ENCODE measurements at places on chromosomes 6 and 20.

DNA sequence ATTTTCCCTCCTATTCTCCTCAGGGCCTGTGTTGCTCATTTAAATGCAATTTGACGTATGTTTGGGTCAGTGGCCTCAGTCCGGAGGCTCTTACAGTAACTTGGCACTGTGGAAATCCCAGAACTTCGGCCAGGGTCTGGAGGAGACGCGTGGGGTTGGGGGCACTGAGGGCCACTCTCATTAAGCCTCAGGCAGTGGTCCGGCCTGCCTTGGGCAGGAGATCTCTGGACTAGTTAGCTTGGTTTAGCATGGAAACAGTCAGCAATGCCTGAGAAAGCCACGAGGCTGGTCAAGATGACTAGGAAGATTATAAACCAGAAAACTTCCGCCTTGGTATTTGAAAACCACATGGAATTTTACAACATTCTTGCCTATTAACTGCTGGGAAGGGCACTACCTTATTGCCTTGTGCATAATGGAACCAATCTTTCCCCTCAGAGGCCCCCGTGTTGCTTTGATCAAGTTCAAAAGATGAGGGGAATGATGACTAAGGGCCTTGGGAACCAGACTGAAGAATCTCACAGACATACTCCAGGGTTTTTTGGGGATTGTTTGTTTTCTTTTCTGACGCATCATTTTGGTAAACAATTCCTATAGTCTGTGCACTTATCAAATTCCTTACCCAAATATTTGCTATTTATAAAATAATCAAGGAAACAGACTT is 206.0 kb upstream of the PREP start:
- DNase-seq = no peak

DNA sequence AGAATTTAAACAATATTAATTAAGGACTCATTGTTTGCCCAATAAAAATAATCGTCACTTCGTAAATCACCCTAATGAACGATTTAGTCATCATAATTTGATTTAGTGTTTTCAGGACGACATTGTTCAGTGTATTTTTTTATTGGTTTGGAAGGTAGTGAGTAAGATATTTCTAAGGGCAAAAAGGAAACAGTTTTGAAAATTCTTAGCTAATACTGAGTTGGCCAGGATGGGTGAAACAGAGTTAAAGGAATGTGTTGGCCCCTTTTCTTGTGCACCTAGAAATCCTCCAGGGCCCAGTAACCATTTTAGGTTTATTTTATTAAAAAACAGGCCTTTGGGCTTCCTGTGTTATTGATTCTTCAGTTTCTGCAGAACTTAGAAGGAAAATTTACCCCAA is 25.3 kb downstream of the ANKS1A start:
- no peak for DNase-seq

GRCh38 chr20:479487-479886 is 17.2 kb upstream of the TBC1D20 start:
- DNase-seq = no peak

DNA sequence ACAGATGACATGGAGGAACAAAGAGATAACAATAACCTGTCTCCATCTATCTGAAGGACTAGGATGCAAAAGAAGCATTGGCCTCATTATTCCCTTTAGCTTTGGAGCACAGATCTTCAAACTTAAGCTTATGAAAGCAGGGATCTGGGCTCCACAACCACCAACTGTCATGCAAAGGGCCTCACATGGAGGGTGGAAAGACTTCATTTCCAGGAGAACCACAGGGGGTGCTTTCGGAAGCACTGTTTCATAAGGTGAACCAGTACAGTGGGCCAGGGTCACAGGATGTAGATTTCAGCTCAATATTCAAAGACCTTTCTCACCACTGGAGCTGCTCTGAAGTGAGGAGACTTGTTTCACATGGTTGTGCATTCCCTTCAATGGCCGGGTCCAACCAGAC is 55.1 kb upstream of the MYB start:
- no peak for DNase-seq

- no peak for DNase-seq
These were observed 410.2 kb downstream of the CDC5L start for GRCh38 chr6:44797746-44798145.

GRCh38 chr6:16476861-16477260 is 238.5 kb downstream of the GMPR start:
- no peak for DNase-seq

GRCh38 chr20:38883081-38883980 is 42.9 kb upstream of the FAM83D start:
- DNase-seq = no peak

- no peak for DNase-seq
These were observed 431.2 kb downstream of the GRIK2 start for GRCh38 chr6:101824551-101825345.

DNA sequence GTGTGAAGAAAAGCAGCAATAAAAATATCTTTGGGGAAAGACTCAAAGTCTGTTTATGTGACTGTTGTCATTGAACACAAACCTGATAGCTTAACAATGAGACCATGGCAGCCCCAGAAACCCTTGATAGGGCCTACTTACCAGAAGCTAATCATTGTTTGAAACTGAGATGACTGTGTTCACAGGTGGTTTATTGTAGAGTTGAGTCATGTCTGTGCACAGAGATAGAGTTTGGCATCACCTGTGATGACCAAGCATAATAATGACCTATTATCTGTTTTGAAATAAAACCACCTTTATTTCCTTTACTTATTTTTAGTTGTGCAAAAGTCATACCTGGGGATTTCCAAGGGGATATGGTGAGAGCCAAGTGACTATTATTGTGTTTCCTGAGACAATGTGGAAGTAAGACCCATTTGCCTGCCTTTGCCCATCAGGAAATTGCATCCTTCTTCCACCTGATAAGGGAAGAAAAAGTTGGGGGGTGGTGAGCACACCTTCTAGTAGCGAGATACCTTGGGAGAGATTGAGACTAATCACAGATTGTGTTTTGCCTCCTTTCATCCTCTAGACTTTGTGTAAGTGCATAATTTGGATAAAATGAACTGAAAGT is 456.9 kb upstream of the JAG1 start:
- DNase-seq = no peak

- DNase-seq = no peak
These were observed 31.1 kb upstream of the BLCAP start for GRCh38 chr20:37558779-37559178.

DNA sequence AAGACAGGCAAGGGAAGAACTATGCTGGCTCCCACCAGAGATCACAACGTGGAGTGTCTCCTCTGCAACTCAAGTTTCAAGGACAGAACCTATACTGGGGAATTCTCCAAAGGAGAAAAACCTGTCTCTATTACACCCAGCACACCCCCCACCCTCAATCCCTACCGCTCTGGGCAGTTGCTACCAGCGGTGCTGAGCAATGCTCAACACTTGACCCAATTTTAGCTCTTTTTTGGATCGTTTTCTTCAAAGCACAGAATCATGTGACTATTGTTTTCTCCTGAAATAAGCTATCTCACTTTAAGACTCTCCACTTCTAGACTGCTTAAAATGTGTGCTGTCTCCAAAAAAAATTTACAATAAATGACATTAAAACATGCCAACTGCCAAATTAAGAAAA is 23.3 kb downstream of the MAP7 start:
- no peak for DNase-seq

GRCh38 chr6:55137929-55138693 is 36.2 kb upstream of the HCRTR2 start:
- no peak for DNase-seq

DNA sequence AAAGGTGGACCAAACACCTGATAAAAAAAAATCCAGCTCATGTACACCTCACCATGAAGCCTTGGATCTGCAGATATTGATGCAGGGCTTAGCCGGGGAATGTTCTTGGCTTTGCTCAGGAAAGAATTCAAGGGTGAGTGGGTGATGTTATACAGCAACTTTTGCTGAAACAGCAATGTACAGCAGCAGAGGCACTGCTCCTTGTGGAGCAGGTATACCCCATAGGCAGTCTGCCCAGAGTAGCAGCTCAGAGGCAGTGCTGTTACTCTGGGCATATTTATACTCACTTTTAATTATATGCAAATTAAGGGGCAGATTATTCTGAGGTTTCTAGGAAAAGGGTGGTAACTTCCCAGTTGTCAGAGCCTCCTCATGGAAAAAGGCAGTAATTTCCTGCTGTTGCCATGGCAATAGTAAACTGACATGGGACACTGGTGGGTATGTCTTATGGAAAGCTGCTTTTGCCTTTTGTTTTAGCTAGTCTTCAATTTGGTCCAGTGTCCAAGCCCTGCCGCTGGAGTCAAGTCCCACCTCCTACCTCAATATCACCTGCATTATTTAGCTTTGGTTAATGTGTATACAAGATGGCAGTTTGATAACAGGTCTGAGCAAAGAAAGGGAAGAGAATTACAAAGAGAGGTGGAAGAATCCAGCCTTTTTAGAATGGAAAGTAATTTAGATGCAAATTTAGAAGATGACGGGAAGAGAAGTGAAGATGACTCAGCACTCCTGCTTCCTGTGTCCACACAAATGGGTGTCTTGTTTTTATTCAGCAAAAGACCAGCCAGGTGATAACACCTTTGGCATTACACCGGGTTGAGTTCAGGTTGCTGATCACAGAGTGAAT is 110.1 kb upstream of the JAG1 start:
- DNase-seq = no peak

GRCh38 chr20:38723848-38724625 is at the start of gene SLC32A1:
TSS of gene SLC32A1 (plus strand) at chr20:38724486. CDS start at chr20:38724725, 239 bp downstream.
- no peak for DNase-seq

DNA sequence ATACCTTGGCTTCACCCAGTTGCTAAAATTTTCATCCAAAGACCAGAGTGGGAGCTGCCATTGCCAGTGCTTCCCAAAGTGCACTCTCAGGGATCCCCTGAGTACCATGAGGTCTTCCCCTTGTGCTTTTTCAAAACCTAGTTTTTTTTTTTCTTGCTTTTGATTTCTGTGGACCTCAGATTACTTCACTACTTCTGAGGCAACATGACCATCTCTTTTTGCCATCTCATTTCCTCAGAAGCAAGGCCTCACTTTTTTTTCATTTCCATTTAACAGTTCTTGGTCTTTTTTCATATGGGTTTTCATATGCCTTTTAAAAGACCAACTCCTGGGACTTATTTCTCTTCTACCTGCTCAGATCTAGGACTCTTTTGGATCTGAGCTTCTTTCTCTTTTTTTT is 64.1 kb upstream of the MMS22L start:
- no peak for DNase-seq

- DNase-seq = no peak
These were observed 16.7 kb downstream of the THBS2 start for GRCh38 chr6:169236988-169237387.

GRCh38 chr6:32968867-32969684 is 682 bp downstream of the BRD2 start:
- peak; percentile 35 for DNase-seq

DNA sequence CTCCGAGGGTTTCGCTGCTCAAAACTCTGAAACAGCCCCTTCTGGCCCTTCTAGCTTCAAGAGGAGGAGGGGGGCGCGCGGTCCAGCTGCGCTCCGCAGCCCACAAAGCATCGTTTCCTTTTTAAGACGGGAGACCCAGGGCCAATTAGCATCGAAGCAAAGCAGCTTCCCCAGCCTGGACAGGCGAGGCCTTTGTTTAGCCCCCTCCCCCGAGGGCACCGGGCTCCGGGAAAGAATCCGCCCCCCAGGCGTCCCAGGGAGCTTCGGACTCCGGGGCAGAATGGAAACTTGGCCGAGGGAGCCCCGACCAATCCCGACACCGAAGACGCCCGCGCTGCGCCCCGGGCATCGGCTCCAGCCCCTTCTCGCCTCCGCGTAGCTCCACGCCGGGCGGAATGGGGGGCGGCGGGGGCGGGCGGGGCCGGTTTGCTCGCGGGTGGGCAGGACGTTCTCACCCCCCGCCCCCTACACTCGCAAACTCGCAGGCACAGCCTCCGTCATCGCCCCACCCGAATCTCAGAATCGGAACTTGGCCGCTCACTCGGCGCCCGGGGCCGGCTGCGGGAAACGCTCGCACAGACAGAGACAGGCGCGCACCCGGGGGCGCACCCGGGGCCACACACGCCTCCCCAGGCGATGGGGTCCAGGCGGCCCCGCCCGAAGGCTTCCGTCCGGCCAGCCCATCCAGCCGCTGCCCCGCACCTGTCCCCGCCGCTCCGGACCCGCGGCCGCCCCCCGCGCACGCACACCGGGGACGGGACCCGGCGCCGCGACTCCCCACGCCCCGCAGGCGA is 628 bp downstream of the NKAIN4 start:
- no peak for DNase-seq

DNA sequence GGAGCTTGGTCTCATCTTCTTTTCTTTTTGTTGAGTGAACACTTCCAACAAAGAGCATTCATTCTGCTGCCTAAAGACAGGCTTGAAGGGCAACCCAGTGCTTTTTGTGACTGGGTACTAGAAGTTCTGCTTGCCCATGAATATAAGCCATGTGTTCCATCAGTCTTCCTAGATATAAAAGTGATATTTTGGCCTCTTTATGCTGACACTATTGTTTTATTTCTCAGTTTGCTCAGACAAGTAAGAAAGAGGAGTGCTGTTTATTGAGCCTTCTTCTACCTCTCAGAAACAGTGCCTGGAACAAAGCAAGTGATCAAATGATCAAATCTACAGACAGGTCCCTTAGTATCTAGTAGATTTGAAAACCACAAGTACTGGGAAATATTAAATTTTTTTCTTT is 2.4 kb upstream of the DTNBP1 start:
- DNase-seq = no peak

DNA sequence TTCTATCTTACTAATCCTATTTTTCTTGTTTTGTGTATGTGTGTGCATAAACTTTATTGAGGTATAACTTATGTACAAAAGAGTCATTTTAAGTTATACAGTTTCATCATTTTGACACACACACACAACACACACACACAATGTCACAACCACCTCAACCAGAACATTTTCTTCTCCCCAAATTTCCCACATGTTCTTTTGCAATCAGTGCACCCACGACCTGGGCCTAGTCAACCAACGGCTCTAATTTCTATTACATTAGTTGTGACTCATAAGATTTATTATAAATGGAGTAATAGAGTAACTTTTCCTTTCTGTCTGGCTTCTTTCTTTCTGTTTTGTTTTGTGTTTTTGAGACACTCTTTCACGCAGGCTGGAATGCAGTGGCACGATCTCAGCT is 9.8 kb upstream of the POM121L2 start:
- no peak for DNase-seq

DNA sequence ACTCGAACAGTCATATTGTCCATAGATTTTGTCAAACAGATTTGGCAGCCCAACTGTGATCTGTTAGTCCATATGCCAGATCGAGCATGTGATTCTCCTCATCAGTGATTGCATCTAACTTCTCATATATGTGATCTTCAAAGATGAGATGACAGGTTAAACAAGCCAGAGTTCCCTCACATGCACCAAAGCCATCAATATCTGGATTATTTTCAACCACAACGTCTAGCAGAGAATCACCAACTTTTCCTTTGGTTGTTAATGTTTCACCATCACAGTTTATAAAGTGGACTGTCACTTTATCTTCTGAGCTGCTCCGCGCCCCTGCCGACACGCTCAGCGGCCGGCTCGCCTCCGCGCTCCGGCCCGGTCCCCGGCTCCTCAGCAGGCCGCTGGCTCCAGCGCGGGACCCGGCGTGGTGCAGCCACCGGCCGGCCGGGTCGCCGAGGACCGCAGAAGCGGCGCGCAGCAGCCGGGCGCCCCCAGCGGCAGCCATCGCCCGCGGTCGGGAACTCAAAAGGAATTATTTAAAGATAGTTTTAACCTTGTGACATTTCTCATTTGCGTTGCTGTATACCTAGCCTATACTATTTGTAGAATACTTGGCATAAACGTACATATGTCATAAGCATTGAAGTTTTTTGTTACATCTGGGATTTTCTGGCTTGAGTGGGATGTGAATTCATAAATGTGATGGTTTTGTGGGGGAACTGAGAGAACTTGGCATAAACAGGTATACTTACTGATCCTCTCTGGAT is 40.1 kb upstream of the DYNLRB1 start:
- DNase-seq = peak; percentile 8

All from stimulated activated CD8-positive, alpha-beta memory T cell treated with anti-CD3 and anti-CD28 coated beads, Interleukin-12 subunit alpha, Interleukin-12 subunit beta, amount 100 ng/mL, for 4 hours (primary cell).